ENCODE measurements at places on chromosomes 4 and X. TPM values are rescaled to one million over a fixed set of nuclear protein-coding genes. Genes with fewer than 3 reads are reported as not detected.

NXF2B gene
- not detected for polyA plus RNA-seq

TREX2 gene
- not detected for polyA plus RNA-seq

CDKL2 gene
- polyA plus RNA-seq = 0.02 TPM

ERAS gene
- polyA plus RNA-seq = not detected

C4orf36 gene
- polyA plus RNA-seq = 0.09 TPM

BBS12 gene
- polyA plus RNA-seq = 0.53 TPM

DNA sequence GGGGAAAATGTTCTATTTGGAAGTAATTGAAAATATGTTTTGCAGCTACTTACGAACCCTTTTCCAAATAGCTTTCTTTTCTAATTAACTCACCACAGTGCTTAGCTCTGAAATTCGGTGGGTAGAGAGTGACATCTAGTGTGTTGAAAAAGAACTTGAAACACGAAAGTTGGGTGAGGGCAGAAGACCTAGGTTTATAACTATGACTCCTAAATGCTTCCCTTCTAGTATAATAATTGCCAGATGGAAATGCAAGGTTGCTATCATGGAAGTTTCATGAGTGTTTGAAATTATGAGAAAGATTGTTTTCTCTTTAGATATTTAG lies 77.3 kb upstream of the NOCT start:
- DNase-seq = no peak
- peak overlapping the region; percentile 61 for H3K27ac ChIP-seq
- H3K4me3 ChIP-seq = no peak overlapping the region

RIBC1 gene
- 0.08 TPM for polyA plus RNA-seq

DNA sequence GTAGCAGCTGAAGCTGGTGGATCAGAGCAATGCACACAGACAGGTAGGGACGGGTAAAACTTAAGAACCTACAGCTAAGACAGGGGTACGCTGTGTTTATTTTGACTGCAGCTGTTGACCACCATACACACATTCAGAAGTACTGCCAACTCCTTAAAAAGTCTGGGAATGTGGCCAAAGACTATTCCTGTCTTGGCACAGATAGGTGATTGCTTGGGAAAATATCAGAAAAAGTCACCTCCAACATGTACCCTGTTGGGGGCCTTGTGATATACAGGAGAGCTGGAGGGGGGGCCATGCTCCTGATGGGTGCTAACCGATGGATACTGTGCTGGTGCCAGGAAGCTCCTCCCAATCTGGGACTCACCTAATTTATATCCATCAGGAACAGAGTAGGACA lies 121.2 kb downstream of the VCX2 start:
- no peak overlapping the region for H3K27ac ChIP-seq
- H3K4me1 ChIP-seq = no peaks in the 10 kb centered on the region
- no peaks in the 10 kb centered on the region for H3K27me3 ChIP-seq
- H3K36me3 ChIP-seq = no peaks in the 10 kb centered on the region
- H3K4me3 ChIP-seq = no peak overlapping the region

TRMT2B gene
- 3.6 TPM for polyA plus RNA-seq

- no peak overlapping the region for H3K4me3 ChIP-seq
- no peaks in the 10 kb centered on the region for H3K36me3 ChIP-seq
- no peaks in the 10 kb centered on the region for H3K4me1 ChIP-seq
- no peak for DNase-seq
- H3K27ac ChIP-seq = no peak overlapping the region
- H3K27me3 ChIP-seq = no peaks in the 10 kb centered on the region
Measured at GRCh38 chr4:77147079-77147782, 9.8 kb upstream of the CCNG2 start.

IL13RA2 gene
- polyA plus RNA-seq = 1.9 TPM

- H3K4me3 ChIP-seq = no peak overlapping the region
- H3K4me1 ChIP-seq = peaks cover 16% of the 10 kb centered on the region
- H3K27me3 ChIP-seq = peaks cover 3% of the 10 kb centered on the region
- no peaks in the 10 kb centered on the region for H3K36me3 ChIP-seq
Measured at GRCh38 chr4:141131723-141132071, 1.6 kb downstream of the RNF150 start.

GRCh38 chr4:39825090-39825489 lies 127.2 kb downstream of the UBE2K start:
- H3K27ac ChIP-seq = no peak overlapping the region
- H3K4me3 ChIP-seq = no peak overlapping the region
- H3K36me3 ChIP-seq = peaks cover 20% of the 10 kb centered on the region
- H3K4me1 ChIP-seq = peaks cover 6% of the 10 kb centered on the region

- H3K4me1 ChIP-seq = peaks cover 15% of the 10 kb centered on the region
- H3K36me3 ChIP-seq = no peaks in the 10 kb centered on the region
- H3K27ac ChIP-seq = peak overlapping the region; percentile 25
- DNase-seq = no peak
- H3K4me3 ChIP-seq = no peak overlapping the region
Measured at GRCh38 chrX:10615931-10616774, 4.2 kb downstream of the MID1 start.

DNA sequence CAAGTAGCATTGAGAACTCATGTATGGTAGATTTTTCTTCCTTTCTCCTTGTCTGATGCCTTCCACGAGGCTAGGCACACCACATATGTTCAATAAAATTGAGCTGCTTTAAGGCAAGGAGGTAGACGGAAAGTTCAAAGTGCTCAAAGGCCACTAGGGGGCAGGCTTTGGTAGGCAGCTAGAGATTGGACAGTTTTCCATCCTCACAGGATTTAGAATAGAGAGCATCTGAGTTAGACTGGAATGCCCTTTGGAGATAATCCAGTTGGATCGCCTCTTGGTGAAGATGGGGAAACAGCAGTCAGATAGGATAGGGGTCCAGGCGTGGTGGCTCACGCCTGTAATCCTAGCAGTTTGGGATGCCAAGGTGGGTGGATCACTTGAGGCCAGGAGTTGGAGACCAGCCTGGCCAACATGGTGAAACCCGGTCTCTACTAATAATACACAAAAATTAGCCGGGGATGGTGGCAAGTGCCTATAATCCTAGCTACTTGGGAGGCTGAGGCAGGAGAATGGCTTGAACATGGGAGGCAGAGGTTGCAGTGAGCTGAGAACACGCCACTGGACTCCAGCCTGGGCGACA lies 30.4 kb downstream of the ELF4 start:
- no peak overlapping the region for H3K4me3 ChIP-seq
- H3K27me3 ChIP-seq = no peaks in the 10 kb centered on the region
- peaks cover 6% of the 10 kb centered on the region for H3K4me1 ChIP-seq
- peak; percentile 49 for DNase-seq
- no peaks in the 10 kb centered on the region for H3K36me3 ChIP-seq

MTHFD2L gene
- 46.7 TPM for polyA plus RNA-seq

GRCh38 chr4:92969650-92970379 lies 666.0 kb downstream of the GRID2 start:
- no peak overlapping the region for H3K4me3 ChIP-seq
- H3K27me3 ChIP-seq = no peaks in the 10 kb centered on the region
- no peaks in the 10 kb centered on the region for H3K36me3 ChIP-seq
- no peaks in the 10 kb centered on the region for H3K4me1 ChIP-seq

DNA sequence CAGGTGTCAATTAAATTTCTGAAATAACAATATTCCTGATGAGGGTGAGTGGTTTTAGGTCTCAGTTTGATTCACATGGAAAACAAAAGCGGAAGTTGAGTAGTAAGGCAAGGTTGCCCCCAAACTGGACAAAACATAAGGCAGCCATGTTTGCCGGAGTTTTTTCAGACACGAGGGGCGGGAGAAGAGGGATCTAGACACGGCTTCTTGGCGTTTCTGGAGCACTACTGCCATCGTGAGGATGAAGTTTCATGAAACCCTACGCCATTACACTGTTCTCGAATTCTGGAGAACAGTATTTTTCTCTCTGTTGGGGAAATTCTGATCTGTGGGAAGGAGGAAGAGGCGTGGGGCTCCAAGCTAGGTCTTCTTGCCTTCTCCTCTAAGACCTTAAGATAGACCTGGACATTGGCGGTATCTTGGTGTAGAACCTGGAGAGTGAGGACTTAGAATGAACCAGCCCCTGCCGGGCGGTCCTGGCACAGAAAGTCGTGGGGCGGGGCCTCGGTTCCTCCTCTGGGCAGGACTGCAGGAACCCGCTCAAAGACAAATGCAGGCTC lies 160.3 kb downstream of the OR13H1 start:
- H3K27ac ChIP-seq = peak overlapping the region; percentile 69
- no peak for DNase-seq
- H3K27me3 ChIP-seq = no peaks in the 10 kb centered on the region
- peaks cover 10% of the 10 kb centered on the region for H3K4me1 ChIP-seq
- peak overlapping the region; percentile 80 for H3K4me3 ChIP-seq

DNA sequence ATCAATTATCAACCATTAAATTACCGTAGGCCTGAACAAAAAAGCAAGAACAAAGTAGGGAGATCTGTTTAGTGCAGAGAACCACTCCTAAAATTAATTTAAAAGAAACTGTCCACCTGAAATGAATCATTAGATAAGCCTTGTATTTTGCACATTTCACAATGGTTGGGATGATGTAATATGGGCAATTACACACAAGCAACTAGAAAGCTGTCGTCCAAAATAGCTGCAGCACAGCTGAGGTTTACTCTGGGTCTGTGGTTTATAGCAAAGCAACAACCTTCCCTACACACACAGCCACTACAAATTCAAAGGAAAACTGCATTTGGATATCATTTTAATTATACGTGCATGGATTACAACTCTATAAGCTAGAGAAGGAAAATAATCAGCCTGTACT lies 28.5 kb downstream of the PCDH19 start:
- no peak overlapping the region for H3K27ac ChIP-seq
- H3K4me1 ChIP-seq = no peaks in the 10 kb centered on the region
- H3K27me3 ChIP-seq = no peaks in the 10 kb centered on the region
- H3K36me3 ChIP-seq = no peaks in the 10 kb centered on the region
- no peak overlapping the region for H3K4me3 ChIP-seq

DNA sequence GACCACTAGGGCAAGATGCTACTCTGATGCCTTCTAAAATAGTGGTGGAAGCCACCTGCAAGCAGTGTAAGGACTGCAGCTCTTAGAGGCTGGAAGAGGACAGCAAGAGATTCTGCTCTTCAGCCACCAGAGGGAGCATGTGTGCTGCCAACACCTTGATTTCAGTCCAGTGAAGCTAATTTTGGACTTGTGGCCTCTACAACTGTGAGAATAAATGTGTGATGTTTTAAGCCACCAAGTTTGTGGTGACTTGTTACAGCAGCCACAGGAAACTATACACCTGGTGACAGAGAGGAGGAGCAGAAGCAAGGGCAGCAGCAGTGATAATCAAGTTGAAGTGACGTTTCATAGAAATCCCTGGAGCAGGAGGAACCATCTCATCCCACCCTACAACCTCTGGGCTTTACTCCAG lies 55.9 kb downstream of the FGFBP1 start:
- no peaks in the 10 kb centered on the region for H3K27me3 ChIP-seq
- peak; percentile 39 for DNase-seq
- H3K36me3 ChIP-seq = no peaks in the 10 kb centered on the region
- no peaks in the 10 kb centered on the region for H3K4me1 ChIP-seq
- no peak overlapping the region for H3K27ac ChIP-seq

- H3K27ac ChIP-seq = no peak overlapping the region
- DNase-seq = no peak
- no peaks in the 10 kb centered on the region for H3K27me3 ChIP-seq
- no peaks in the 10 kb centered on the region for H3K36me3 ChIP-seq
Measured at GRCh38 chr4:151854731-151855130, 93.9 kb upstream of the GATB start.

- H3K4me3 ChIP-seq = no peak overlapping the region
- no peak overlapping the region for H3K27ac ChIP-seq
- no peaks in the 10 kb centered on the region for H3K4me1 ChIP-seq
- H3K27me3 ChIP-seq = no peaks in the 10 kb centered on the region
- H3K36me3 ChIP-seq = peaks cover 3% of the 10 kb centered on the region
Measured at GRCh38 chr4:3434881-3435685, 6.7 kb upstream of the HGFAC start.

DNA sequence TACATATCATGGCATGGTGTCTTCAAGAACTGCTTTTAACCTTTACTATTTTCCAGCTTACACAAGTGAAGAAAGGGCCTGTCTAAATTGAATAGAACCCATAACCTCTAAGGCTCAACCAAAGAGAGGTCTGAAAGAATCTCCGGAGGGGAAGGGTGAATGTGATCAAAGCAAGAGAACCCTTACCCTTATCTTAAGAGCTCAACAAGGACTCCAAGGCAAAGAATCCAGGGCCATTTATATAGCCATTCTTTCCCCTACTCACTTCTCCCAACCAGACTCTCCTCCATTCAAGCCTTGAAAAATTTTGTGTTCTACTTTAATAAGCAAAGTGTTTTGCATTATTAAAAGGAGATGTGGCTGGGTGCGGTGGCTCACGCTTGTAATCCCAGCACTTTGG lies 118.7 kb downstream of the SH3RF1 start:
- H3K27ac ChIP-seq = no peak overlapping the region
- H3K36me3 ChIP-seq = no peaks in the 10 kb centered on the region
- no peaks in the 10 kb centered on the region for H3K27me3 ChIP-seq
- no peak overlapping the region for H3K4me3 ChIP-seq

GRCh38 chr4:8647094-8647570 lies 54.6 kb downstream of the CPZ start:
- H3K4me1 ChIP-seq = no peaks in the 10 kb centered on the region
- no peak overlapping the region for H3K27ac ChIP-seq
- no peak overlapping the region for H3K4me3 ChIP-seq

PKD2 gene
- polyA plus RNA-seq = 1.5 TPM

ARHGEF9 gene
- 2.1 TPM for polyA plus RNA-seq

HS3ST1 gene
- polyA plus RNA-seq = 0.75 TPM

DNA sequence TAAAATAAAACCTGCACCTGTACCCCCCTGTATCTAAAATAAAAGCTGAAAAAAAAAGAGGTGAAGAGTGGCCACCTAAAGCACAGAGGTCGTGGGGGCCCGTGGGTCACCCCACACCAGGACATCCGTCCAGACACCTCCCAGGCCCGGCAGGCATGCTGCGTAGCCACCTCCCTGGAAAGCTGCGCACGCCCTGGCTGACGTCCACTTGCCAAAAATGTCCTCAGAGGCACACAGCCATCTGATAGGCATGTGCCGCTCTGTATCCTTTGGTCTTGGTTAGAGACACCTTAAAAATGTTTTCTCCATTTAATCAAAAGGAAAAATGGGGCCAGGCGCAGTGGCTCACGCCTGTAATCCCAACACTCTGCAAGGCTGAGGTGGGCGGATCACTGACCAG lies 17.7 kb downstream of the FAM53A start:
- H3K4me1 ChIP-seq = no peaks in the 10 kb centered on the region
- H3K4me3 ChIP-seq = no peak overlapping the region
- no peaks in the 10 kb centered on the region for H3K27me3 ChIP-seq

DNA sequence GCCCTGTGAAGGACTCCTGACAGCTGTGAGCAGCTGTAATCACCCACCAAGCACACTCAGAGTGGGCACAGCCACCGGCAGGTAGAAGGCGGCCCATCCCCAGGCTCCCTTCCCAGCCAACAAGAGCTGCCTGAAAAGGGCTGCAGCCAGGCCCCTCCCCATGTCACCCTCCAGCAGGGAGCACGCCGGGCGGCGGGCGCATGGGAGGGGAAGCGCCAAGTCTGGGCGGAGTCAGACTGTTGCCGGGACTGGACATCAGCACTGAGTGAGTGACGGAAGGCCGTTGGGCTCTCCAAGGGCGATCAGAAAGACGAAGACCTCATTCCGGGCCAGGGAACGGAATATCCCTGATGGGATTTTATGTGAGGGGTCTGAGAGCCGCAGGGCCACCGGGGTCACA lies 82.1 kb downstream of the PPP2R2C start:
- DNase-seq = no peak
- H3K4me1 ChIP-seq = no peaks in the 10 kb centered on the region
- no peaks in the 10 kb centered on the region for H3K27me3 ChIP-seq

Data from liver (tissue), 10 donors.